ENCODE measurements at places on chromosomes 1 and 21.
A peak's percentile ranks its signal among the peaks of the same experiment; 100 is the strongest.

- DNase-seq = no peak
Measured at GRCh38 chr1:24120965-24121364, 9.0 kb upstream of the MYOM3 start.

DNA sequence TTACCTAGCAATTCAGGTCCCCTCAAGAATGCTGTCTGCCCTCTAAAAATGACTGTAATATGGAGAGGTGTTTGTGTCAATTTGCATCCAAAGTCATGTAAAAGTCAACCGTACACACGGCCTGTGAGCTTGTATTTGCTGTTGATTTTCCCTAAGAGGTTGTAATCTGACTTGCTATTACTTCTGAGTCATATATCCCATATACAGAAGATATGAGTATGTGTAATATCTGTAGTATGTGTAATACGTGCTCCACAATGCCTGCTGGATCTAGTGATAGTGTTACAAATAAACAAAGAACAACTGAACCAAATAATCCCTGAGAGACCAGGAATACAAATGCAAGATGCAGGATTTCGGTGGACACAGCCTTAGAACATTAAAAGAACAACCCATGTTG lies 1.4 kb upstream of the KCNJ6 start:
- no peak for DNase-seq

DNA sequence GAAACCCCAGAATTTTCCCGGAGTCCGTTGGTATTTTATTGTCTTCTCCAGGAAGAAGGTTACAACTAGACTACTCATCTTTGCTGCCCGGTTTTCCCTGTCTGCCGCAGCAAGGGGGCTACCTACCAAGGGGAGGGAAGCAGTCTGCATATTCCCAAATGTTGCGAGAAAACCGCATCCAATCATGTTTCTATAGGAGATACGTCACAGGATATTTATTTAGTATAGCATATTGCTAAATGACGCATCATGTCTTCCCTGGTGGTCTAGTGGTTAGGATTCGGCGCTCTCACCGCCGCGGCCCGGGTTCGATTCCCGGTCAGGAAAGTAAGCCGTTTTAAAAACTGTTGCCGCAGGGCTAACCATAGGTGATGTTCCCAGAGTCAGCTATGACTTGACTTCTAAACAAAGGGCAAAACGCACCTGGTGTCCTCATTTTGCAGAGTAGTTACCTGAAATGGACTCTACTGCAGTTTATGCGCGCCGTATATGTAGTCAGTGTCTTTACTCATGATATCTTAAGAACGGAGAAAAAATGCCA lies 15.2 kb upstream of the ZNF692 start:
- peak; percentile 60 for DNase-seq

GRCh38 chr1:160830321-160831153 lies 32.1 kb downstream of the CD244 start:
- DNase-seq = peak; percentile 71

DNA sequence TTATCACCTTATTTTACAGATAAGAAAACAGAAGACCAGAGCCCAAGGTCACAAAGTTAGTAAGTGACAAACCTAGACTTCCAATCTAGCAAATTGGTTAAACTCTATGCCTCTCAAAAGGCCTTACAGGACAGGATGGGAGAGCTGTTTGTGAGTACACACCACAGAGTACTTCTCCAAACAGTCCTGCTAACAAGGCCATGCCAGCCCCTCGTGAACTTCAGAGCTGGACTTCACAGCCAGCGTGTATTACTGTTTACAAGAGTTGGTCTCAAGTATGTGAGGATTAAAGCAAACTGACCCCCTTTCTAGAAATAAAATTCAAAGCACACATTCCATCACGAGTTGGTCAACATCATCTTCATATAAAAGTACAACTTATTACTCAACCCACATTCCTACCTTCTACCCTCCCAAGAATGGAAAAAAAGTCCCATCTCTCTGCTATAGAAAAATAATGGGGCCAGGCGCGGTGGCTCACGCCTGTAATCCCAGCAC lies 19.8 kb upstream of the UBR4 start:
- no peak for DNase-seq

DNA sequence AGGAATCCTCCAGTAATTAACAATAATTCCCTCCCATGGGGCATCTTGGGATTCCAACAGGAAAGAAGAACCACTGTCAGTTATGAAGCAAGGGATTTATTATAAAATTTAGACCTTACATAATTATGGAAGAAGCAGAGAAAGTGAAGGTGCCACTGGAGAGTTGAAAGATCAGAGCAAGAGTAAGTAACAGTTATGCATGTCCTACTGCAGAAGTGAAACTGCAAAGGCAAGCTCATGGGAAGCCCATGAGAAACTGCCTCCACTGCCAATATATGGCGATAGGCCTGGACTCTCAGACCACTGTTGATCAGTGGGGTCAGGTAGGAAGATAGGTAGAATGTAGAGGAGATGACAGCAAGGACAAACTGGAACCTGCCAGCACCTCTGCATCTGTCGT lies 123.6 kb upstream of the ZNF648 start:
- no peak for DNase-seq

- no peak for DNase-seq
Measured at GRCh38 chr21:44687671-44688070, 5.7 kb upstream of the KRTAP12-1 start.

- DNase-seq = no peak
Measured at GRCh38 chr21:42493109-42494060, 2.6 kb downstream of the RSPH1 start.

GRCh38 chr1:78075621-78076020 lies 29.9 kb downstream of the GIPC2 start:
- DNase-seq = no peak

DNA sequence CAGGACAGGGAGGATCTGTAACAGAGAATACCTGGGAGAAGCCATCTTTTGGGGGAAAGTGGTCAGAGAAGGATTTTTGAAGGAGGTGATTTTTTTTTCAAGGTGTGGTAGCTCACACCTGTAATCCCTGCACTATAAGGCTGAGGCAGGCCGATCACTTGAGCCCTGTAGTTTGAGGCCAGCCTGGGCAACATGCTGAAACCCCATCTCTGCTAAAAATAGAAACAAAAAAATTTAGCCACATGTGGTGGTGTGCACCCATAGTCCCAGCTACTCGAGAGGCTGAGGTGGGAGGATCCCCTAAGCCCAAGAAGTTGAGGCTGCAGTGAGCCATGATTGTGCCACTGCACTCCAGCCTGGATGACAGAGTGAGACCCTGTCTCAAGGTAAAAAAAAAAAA lies 67.4 kb upstream of the ARTN start:
- no peak for DNase-seq

- no peak for DNase-seq
Measured at GRCh38 chr1:19342894-19343616, 30.9 kb downstream of the SLC66A1 start.

- no peak for DNase-seq
Measured at GRCh38 chr1:17692645-17693044, 62.5 kb upstream of the ACTL8 start.

DNA sequence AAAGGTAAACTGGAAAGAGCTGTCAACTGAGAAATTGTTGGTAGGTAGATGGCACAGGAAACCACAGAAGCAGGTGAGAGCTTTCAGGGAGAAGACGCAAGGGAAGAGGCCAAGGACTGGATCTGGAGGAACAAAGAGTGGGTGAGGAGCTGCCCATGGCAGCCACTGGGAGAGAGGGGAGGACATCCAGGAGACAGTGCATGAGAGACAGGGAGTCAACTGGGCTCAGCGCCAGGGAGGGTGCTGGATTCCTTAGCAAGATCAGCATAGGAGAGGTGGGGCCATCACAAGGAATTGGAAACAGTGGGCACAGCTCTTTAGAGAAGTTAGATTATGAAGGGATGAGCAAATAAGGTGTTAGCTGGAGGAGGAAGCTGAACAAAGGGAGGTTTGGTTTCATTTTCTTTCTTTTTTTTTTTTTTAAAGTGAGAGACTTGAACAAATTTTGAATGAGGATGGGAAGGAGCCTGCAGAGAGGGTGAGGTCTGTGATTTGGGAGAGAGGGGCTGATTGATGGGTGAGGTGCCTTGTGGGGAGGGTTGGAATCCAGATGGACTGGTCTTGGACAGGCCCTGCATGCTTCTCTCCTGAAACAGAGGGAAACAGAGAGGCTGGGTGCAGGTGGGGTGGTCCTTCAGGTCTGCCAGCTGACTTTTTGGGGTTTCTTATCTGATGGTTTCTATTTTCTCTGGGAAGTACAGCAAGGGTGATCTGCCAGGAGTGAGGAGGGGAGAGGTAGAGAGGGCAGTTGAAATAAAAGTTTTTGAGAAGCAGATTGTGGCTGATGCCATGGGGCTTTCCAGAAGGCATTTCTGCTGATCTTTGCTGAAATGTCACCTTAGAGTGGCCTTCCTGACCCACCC lies 5.4 kb downstream of the CYP4B1 start:
- DNase-seq = no peak

- no peak for DNase-seq
Measured at GRCh38 chr1:29523576-29523975, 287.3 kb downstream of the PTPRU start.

Data from progenitor cell of endocrine pancreas (in vitro differentiated cells).